T47D (cell line): ENCODE measurements at places on chromosomes 3 and 15.
A peak's percentile ranks its signal among the peaks of the same experiment; 100 is the strongest.

GRCh38 chr15:77180270-77180669 is 109.4 kb upstream of the TSPAN3 start:
- no peak for DNase-seq

GRCh38 chr3:113092746-113093145 is 102.0 kb downstream of the GTPBP8 start:
- DNase-seq: no peak

GRCh38 chr15:62647843-62648505 is 394.6 kb upstream of the TPM1 start:
- DNase-seq: no peak

GRCh38 chr3:50274371-50275104 is 4.3 kb upstream of the LSMEM2 start:
- no peak for DNase-seq

DNA sequence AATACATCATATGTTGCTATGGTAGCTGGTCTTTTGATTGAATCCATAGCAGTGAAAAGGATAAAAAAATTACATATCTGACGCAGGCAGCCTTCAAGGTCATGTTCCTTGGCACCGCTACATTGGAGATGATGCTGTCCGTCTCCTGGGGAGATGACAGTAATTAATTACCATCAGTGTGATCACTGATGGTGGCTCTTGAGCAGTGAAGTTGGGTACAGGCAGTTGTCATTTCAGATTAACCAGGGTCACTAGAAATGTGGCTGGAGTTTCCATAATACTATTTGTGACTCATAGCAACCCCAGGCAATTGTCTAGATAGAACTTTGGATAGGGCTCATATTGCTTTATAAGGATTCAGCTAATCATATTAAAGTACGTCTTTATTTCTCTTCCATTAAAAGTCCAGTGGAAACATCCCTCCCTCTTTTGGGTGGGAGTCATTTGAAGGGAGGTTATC is 136.3 kb downstream of the THSD4 start:
- DNase-seq: no peak

- no peak for DNase-seq
Measured at GRCh38 chr3:161852744-161853143, 356.1 kb downstream of the OTOL1 start.

DNA sequence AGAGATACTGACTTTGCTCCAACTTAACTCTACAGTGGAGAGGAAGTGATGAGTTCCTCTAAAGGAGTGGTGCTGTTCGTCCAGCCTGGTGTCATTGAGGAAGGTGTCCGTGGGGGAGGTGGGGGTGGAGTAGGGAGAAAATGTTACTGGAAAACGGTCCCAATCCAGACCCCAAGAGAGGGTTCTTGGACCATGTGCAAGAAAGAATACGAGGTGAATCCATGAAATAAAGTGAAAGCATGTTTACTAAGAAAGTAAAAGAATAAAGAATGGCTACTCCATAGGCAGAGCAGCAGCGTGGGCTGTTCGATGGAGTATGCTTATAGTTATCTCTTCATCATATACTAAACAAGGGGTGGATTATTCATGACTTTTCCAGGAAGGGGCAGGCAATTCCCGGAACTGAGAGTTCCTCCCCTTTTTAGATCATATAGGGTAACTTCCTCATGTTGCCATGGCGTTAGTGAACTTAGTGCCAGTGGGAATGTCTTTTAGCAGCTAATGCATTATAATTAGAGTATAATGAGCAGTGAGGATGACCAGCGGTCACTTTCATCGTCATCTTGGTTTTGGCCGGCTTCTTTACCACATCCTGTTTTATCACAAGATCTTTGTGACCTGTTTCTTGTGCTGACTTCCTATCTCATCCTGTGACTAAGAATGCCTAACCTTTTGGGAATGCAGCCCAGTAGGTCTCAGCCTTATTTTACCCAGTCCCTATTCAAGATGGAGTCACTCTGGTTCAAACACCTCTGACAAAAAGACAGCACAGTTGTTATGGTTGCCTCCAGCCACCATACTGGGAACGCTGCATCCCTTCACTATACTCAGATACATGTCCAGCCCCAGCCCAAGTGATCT is 38.6 kb downstream of the CLEC3B start:
- DNase-seq: no peak

DNA sequence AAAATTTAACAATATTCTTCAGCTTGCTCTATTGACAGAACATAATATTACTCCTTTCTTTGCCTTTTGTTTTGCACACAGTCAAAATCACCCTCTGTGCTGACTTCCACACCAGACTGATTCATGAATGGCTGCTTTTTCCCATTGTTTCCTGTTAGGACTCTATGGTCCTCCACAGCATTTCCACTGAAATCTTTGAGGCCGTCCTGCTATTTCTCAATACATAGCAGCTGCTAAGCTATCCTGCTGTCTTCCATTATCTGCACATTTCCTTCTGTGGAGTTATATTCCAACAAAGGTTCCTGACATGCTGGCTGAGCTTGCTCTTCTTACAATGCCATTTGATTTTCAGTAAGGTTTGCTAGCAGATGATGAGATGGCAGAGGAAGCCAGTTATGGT is 153.3 kb downstream of the EPHA3 start:
- DNase-seq: no peak

DNA sequence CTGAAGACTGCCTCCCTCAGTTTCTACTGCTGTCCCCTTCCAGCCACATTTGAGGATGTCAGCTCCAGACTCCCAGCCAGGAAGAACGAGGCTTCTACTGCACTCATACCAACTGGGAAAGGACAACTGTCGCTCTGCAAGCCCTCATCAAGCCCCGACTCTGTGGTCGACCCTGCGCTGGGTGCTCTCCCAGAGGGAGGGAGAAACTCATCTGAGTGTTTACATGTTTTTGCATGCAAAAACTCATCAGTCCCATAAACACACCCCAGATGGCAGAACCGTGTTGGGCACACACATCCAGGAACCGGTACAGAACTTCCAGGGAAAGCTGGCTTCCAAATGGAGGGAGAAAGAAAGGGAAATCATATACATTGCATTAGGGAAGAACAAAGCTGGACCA is 43.5 kb downstream of the ADAMTS17 start:
- no peak for DNase-seq

DNA sequence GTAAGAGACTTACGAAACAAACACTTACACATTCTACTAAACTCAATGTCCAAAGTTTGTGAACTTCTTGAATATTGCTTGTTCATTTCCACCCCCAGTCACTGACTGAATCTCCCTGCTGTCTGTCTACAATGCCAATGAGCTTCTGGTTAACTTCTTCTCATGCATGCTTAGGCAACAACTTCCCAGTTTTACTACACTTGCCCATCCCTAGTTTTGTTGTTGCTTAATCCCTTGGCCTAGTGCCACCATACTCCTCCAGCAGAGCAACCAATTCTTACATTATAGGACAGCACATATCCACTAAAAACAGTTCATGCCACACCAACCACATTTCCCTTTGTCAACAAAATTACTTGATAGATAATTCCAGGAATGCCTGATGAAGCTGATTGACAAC is 40.9 kb upstream of the CCR2 start:
- DNase-seq: peak; percentile 84

GRCh38 chr15:57205996-57206395 is 170.3 kb upstream of the CGNL1 start:
- no peak for DNase-seq

- no peak for DNase-seq
Measured at GRCh38 chr3:126621627-126622345, 33.1 kb downstream of the TXNRD3 start.

- DNase-seq: no peak
Measured at GRCh38 chr3:138173769-138174420, 826 bp downstream of the DBR1 start.

GRCh38 chr3:89278302-89279025 is 171.0 kb downstream of the EPHA3 start:
- peak; percentile 2 for DNase-seq

GRCh38 chr3:61808526-61808925 is 247.2 kb downstream of the PTPRG start:
- DNase-seq: no peak

DNA sequence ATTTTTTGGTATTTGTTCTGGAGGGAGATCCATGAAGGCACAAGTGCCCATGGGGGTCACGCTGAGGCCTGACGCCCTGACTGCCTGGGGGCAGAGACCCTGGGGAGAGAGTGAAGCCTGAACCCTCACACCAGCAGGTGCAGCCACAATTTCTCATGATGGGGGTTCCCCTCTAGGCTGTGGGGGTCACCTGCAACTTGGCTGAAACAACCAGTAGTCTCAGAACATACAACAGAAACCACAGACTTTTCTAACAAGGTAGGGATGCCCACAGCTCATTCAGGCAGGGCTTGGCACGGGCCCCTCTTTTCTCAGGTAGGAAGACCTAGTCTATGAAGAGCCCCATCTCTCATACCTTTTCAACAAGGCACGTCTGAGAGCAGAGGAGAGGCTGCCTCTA is 245.1 kb downstream of the ADAMTS17 start:
- no peak for DNase-seq

DNA sequence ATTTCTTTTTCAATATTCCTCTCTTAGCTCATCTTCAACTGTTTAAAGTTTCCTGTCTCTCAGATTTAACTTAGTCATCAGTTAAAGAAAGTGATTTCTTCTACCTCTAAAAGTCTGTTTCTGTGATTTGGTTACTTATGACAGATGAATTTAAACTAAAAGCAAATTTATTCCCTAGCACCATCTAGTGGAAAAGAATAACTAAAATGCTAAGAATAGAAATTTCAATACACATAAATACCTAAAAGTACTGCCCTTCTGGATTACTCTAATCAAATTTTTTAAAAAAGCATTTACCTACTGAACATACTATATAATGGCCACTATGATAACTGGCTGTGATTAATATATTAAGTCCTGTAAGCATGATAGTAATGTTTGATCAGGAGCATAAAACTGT is 14.0 kb upstream of the ZCWPW2 start:
- DNase-seq: no peak

DNA sequence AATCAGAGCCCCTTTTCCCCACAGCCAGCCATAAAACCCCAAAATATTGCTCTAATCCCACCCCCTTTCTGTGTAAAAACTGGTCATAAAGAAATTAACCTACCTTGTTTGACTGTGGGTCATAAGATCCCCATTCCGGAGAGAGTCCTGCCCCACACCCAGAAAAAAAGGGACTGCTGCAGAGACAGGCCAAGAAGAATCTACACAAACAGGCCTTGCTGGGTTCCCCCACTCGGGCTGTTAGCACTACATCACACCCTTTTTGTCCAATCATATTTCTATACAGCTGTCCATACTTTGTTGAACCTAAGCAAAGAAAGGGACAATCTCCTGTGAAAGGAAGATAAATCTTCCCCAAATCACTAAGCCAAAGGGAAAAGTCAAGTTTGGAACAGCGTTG is 84.4 kb upstream of the MFGE8 start:
- DNase-seq: no peak

- no peak for DNase-seq
Measured at GRCh38 chr3:30539206-30539605, 67.2 kb upstream of the TGFBR2 start.

DNA sequence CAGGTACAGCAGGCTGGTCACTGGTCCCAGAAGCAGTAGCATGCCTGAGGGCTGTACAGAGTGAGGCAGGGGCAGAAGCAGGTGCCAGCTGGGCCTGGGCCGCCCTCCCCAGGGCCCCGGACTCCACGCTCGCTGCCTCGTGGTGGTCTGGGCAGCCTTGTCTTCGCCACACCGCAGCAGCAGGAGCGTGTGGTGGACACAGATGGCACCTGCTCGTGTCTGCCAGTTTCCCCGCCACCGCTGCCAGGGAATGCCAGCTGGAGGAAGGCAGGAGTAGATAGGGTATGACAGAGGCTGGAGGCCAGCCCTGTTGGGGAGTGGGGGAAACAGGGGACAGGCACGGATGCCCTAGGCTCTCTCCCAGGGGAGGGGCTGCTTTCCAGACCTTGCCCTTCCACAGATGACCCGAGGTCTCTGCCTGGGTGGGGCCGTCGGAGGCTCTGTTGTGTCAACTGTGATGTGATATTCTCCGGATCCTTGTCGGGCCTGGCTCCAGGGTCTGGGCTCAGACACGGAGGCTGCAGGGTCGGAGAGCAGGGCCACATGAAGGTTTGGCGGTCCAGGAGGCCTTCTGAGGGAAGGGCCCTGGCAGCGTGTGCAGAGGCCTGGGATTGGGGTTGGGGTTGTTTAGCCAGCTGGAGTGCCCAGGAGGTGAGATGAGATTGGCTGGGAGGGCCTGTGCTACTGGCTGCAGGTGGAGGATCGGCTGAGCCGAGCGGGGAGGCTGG is 33.6 kb downstream of the GOLGA6L10 start:
- no peak for DNase-seq

DNA sequence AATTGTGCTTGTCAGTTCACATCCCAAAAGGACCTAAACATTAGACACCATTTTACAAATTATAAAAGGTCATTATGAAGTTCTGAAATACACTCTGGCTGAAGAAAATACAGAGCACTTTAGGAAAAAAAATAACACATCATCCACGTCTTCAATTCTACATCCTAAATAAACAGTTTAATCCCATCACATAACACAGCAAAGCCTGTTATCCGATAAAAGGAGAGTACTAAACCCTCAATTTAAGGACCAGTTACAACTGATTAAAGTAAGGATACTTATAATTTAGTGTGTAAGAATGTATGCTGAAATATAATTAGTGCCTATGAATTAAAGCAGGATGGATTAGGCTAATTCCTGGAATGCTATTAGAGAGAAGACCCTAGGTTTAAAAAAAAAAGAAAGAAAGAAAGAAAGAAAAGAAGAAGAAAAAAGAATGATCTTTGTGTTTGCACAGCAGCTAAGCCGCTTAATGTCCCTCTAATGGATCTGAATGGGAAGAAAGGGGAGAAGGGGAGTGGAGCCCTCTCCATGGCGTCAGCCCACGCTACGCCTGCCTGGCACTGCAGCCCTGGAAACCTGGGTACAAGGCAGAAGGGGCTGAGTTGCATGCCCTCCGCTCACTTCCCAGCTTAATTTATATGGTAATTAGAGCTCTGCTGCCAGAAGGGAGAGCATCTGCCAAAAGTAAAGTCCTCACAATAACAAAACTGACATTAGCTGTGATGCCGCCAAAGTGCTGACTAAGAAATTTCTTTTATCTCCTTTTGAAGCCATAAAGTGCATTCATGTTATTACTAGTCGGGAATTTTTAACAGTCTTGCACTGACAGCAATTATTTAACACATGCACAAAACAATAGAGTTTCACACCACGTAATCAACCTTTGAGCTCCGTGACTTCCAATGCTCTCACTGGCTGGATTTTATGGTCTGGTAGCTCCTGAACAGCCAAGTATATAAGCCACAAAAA is 90.0 kb downstream of the FSIP1 start:
- DNase-seq: no peak

DNA sequence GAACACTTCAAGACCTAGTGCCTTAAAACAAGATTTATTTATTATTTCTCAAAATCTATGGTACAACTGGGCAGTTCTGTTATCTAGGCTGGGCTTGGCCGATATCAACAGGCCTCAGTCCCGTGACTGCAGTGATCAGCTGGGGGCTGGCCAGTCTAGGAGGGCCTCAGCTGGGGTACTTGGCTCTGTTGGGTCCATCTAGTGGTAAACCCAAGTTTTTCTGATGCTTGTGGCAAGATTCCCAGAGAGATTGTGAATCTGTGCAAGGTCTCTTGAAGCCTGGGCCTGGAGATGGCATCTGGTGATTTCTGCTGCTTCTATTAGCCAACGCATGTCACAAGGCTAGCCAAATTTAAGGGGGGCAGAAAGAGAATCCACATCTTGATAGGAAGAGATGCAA is 482.4 kb upstream of the SGO1 start:
- DNase-seq: peak; percentile 9

- no peak for DNase-seq
Measured at GRCh38 chr15:71301958-71302621, 186.8 kb downstream of the THSD4 start.
